ENCODE measurements at places on chromosomes 4 and X. TPM values are rescaled to one million over a fixed set of nuclear protein-coding genes. Genes with fewer than 3 reads are reported as not detected.

- no peak overlapping the region for H3K4me3 ChIP-seq
- no peak overlapping the region for H3K27ac ChIP-seq
- H3K27me3 ChIP-seq, result no peaks in the 10 kb centered on the region
- DNase-seq, result no peak
- H3K4me1 ChIP-seq, result no peaks in the 10 kb centered on the region
- H3K36me3 ChIP-seq, result no peaks in the 10 kb centered on the region
These were observed 32.5 kb upstream of the TMPRSS11B start for GRCh38 chr4:68278029-68278428.

DNA sequence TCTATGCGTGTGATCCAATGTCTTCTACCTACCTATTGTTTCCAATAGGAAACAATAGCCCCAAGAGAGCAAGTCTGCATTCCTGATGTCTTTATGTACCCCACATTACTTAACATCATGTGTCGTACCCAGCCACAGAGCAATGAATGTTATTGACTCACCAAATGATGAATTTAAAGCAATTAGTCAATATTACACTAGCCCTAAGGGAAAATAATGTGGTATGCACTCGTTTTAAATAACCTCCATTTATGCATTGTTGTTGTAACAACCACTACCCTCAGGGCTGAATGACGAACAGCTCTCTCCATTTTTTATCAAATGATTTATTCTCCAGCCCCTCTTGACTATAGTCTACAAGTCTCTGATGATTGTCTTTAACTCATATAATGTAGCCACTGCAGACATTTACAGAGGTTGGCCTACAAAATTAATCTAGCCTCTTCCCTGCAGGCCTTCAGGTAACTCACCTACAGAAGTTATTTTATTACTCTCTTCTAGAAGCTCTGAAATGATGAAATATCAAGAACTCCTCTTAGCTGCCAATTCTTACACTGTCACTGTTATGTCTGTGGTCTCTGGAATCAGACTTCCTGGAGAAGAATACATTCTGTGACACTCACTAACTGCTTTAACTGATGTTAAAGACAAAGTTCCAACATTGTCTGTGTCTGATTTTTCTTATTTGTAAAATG is 601.7 kb upstream of the GRIA3 start:
- no peaks in the 10 kb centered on the region for H3K36me3 ChIP-seq
- H3K4me3 ChIP-seq, result no peak overlapping the region
- H3K27me3 ChIP-seq, result no peaks in the 10 kb centered on the region
- no peaks in the 10 kb centered on the region for H3K4me1 ChIP-seq
- DNase-seq, result no peak

The GPRASP3 gene
- 32.9 TPM for polyA plus RNA-seq

DNA sequence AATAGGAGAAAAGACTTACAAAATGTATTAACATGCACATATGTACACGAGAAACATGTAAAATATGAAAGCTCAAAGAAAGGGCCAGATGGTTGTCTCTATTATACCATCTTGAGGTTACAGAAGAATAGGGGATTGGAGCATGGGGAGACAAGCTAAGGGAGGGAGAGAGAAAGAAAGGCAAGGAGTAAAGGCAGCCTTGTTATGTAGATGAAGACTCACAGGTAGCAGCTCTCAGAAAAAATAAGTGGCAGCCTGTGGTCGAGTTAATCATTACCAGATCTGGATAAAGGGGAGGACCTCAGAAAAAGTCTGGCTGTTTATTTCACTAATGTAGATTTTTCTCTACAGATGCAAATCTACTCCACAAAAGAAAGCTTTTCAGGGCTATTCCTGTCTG is 26.6 kb upstream of the PPP1R2C start:
- H3K27me3 ChIP-seq, result peaks cover 3% of the 10 kb centered on the region
- H3K36me3 ChIP-seq, result no peaks in the 10 kb centered on the region
- no peaks in the 10 kb centered on the region for H3K4me1 ChIP-seq
- no peak overlapping the region for H3K4me3 ChIP-seq
- no peak for DNase-seq

- peak overlapping the region; percentile 71 for H3K4me3 ChIP-seq
- peak; percentile 80 for DNase-seq
- peak overlapping the region; percentile 85 for H3K27ac ChIP-seq
- H3K36me3 ChIP-seq, result peaks cover 12% of the 10 kb centered on the region
These were observed 772 bp downstream of the CYP4V2 start for GRCh38 chr4:186192066-186192612.

GRCh38 chrX:9320940-9321339 is 143.9 kb upstream of the TBL1X start:
- DNase-seq, result no peak
- H3K36me3 ChIP-seq, result no peaks in the 10 kb centered on the region
- H3K4me3 ChIP-seq, result no peak overlapping the region

The SLITRK4 gene
- 15.6 TPM for polyA plus RNA-seq

DNA sequence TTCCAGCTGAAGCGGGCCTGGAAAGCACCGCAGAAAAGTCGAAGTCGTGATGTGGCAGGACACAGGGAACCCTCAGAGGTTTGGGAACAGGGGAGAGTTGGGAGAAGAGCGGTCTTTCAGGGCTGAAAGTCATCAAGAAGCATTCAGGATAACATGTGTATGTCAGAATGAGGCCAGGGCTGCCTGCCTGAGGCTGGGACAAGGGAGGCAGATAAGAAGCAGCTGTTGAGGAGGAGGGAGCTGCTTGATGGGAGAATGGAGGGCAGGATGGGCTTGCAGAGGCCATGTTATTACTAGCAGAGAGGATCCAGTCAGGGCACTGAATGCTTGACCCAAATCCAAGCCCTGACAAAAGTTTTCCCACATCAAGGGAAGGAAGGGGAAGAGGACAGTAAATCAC is 132.0 kb downstream of the ATG4A start:
- H3K4me1 ChIP-seq, result peaks cover 5% of the 10 kb centered on the region
- no peak for DNase-seq
- peaks cover 17% of the 10 kb centered on the region for H3K27me3 ChIP-seq
- H3K36me3 ChIP-seq, result no peaks in the 10 kb centered on the region
- H3K27ac ChIP-seq, result no peak overlapping the region

DNA sequence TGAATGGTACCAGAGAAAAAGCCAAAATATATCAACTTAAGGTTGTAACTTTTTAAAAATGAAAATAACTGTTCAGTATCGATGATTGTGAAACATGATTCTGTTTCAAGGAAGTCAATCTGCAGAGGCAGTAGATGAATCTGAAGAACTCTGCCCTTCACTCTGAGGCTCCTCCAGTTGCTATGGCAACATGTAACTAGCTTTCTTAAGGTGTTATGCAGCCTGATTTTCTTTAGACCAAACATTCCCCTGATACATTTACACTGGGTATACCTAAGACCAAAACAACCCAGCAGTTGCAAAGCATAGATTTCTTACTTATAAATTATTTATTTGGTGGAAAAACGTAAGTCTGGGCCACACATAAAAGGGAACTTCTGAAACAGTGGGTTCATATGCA is 133.6 kb upstream of the RASGEF1B start:
- no peaks in the 10 kb centered on the region for H3K36me3 ChIP-seq
- H3K27ac ChIP-seq, result no peak overlapping the region
- peaks cover 3% of the 10 kb centered on the region for H3K4me1 ChIP-seq
- DNase-seq, result peak; percentile 38
- H3K4me3 ChIP-seq, result no peak overlapping the region

All from spinal cord (tissue), 10 donors.